ENCODE measurements at places on chromosomes 6 and 20. TPM values are rescaled to one million over a fixed set of nuclear protein-coding genes. Genes with fewer than 3 reads are reported as not detected.

GRCh38 chr20:8231038-8231437 is 99.0 kb downstream of the PLCB1 start:
- DNase-seq, result no peak

DNA sequence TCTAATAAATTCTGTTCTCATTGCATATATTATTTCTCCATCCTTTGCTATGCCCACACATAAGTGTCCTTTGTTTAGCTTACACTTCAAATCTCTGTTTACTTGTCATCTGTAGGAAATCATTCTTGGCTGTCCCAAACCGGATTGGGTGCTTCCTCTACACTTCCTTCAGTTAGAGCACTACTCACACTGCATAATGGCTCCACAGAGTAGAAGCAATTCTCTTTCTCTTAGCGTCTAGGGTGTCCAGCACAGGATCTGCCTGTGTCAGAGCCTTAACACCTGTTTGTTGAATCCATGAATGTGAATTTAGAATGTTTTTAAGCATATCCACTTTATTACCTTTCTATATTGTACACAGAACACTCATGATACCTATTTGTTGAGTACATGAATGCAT is 87.0 kb upstream of the BMP2 start:
- no peak for DNase-seq

DNA sequence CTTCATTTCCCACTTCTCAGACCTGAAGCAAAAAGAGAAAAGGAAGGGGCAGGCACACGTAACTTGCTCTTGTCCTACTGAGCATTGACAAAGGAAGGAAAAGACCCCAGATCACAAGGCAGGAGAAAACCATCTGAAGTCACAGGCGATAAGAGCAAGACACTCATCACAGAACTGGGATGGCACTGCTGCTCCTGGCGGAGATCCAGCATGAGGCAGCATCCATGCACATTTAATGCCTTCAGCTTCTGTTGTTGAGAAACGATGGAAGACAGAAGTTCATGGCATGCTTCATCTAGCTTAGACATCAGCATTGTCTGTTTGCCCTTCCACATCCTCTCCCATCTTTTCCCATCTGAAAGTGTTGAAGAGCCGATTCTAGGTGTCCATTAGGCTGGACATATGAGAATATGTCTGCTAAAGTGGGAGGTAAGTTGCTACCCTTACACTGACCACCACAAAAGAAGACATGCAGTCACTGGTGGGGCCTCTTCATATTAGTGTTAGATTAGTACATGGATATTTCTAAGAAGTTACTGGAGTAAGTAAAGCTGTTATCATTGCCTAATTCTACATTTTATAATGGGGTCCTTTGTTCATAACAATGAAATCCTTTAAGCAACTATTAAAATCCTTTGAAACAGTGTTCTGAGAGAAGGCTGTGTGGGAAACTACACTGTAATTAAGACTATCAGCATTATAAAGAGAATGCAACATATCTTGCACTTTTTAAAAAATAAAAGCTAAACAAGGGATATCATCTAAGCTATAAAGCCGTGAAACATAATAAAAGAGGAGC is 618.5 kb downstream of the C6orf118 start:
- DNase-seq, result no peak

DNA sequence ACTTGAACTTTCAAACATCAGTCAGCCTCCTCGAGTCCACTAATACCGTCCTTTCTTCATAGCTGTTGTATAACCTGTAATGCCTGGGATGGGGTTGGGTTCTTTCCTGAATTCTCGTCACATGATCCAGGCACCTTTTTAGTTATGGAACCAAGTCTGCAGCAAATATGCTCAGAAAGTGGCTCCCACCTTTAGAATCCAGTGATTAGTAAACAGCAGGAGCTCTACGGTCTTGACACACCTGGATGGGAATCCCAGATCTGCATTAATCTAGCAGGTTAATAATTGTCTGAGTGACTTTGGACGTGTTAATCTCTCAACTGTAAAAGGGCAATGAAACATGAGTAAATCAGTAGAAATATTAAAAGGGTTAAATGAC is 729 bp upstream of the ZHX3 start:
- DNase-seq, result no peak

WFDC8 gene
- not detected for total RNA-seq

CYP21A2 gene
- 0.41 TPM for total RNA-seq

HMGCLL1 gene
- 1.2 TPM for total RNA-seq

SPATA25 gene
- 2.4 TPM for total RNA-seq

Measured in left ventricle myocardium inferior (tissue), 1 donor.